Cortex of kidney (tissue), 1 donor: ENCODE measurements at places on chromosomes 6 and 20.

GRCh38 chr6:49030251-49031020, 432.6 kb downstream of the MMUT start:
- DNase-seq, result no peak

DNA sequence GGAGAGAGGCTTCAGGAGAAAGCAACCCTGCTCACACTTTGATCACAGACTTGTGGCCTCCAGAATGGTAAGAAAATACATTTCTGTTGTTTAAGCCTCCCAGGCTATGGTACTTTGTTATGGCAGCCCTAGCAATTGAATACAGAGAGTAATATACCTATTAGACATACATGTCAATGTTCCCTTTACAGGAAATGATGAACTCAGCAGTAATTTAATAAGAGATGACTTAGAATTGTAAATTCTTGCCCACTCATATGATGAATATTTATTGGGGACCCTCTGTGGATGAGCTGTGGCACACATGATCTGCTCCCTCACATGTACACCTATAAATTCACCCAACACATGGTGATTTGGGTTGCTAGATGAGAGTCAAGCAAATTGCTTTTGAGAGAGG, 20.4 kb upstream of the FOXA2 start:
- no peak for DNase-seq

DNA sequence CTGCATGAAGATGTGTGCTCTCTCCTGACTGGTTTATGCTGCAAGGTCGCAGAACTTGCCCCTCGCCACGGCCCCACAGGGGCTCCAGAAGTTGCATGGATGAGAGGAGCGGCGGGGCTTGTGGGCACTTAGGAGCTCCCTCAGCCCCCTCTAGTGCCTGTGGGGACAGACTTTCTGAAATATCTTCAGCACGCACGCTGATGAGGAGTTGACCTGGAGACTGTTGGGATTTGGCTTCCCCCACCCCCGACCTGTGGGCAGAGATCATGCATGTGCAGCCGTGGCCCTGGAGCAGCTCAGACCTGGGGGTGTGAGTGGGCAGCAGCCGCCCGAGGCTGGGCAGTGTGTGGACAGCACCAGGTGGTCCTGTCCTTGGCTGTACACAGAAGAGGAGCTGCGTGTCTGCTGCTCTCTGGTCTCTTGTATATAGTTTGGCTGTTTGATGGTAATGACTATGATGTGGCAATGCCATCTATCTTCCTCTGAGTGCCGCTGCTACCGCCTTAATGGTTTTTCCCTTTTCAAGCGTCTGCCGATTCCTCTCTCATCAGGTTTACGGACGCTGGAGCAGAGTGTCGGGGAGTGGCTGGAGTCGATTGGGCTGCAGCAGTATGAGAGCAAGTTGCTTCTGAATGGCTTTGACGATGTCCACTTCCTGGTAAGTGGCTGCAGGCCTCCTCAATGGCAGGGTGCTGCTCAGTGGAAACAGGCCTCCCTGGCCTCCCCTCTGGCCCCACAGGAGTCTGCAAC, 81.4 kb downstream of the TCP11 start:
- DNase-seq, result no peak

- no peak for DNase-seq
These were observed 60.0 kb downstream of the NINL start for GRCh38 chr20:25525295-25525694.

- no peak for DNase-seq
These were observed 33.3 kb upstream of the CITED2 start for GRCh38 chr6:139407718-139408222.

DNA sequence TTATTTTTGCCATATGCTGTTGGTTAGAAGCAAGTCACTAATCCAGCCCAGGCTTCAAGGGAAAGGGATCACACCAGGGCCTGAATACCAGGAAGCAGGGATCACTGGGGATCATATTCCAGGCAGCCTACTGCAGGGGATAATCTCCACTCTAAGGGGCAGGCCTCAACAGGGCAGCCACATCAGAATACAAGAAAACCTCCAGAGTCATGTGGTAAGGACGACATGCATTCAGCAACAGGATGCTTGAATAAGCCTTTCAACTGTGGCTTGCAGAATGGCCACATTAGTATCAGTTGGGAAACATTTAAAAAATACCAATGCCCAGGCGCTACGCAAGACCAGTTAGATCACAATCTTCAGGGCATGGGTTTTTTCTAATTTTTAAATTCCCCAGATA, 109.1 kb downstream of the LY86 start:
- DNase-seq, result no peak

DNA sequence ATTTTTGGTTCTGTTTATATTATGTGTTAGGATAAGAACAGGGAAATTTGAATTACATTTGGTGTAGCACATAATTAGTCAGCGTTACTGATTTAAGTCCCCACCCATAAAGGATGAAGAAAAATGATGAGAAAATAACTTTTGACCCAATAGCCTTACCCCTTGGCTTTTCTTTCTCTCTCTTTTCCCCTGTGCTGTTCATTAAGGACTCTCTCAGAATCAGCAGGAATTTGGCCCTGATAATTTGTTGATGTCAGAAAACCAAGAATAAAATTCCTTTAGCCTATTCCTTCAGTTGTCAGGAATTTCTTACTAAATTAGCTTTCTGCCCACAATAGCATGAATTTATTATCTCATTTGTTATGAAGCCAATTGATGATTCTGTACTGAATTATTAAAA, 18.5 kb downstream of the PLCB1 start:
- DNase-seq, result no peak

GRCh38 chr6:133806382-133807140, 82.4 kb upstream of the TCF21 start:
- no peak for DNase-seq

GRCh38 chr20:33787253-33787891, 23.8 kb upstream of the CHMP4B start:
- DNase-seq, result no peak

GRCh38 chr6:137772541-137773250, 94.4 kb upstream of the TNFAIP3 start:
- DNase-seq, result no peak

- DNase-seq, result no peak
These were observed 46.5 kb upstream of the DSN1 start for GRCh38 chr20:36820073-36820472.

- DNase-seq, result no peak
These were observed 433.2 kb upstream of the SPTLC3 start for GRCh38 chr20:12575352-12576095.
